ENCODE measurements at places on chromosomes 3 and 15.

DNA sequence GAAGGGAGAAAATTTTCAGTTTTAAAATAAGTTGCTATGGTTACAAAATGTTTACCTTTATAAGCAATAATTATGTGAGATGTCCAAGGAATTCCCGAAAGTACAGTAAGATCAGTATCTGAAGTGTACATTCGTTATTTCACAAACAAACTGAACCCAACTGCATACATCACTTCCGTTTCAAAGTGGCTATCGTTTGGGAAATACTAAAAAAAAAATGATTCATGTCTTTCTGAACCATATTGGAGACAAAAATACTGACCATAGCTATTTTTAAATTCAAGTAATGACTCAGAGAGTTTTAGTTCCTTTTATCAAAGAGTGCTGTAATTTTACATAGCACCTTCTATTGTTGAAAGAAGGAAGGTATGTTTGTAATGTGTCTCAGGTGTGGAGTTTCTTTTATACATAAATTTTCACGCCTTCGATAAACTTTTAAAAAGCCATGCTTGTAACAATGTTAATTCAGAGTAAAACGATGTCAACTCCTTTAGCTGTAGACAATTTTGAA is 8.0 kb upstream of the ANKRD28 start:
- no peak for DNase-seq

GRCh38 chr3:46506526-46506925 is 8.8 kb downstream of the RTP3 start:
- DNase-seq: no peak

DNA sequence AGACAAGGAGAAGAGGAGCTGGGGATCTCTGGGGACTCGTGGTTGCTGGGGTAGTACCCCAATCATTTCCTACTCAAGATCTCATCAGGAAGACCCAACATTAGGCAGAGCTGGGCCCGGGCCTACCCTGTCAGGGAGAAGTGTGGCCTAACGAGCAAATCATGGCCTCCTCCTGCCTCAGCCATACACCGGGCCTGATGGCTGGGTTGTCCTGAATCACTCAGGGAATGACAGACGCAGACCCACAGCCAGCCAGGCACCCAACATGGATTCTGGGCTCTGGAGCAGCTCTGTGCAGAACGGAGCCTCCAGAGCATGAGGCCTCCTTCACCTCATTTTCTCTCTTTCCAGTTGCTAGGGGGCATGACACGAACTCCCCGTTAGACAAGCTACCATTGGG is 19.7 kb downstream of the ITGA11 start:
- DNase-seq: no peak

- no peak for DNase-seq
These were observed 93.2 kb downstream of the CACNA2D3 start for GRCh38 chr3:54215521-54215920.

DNA sequence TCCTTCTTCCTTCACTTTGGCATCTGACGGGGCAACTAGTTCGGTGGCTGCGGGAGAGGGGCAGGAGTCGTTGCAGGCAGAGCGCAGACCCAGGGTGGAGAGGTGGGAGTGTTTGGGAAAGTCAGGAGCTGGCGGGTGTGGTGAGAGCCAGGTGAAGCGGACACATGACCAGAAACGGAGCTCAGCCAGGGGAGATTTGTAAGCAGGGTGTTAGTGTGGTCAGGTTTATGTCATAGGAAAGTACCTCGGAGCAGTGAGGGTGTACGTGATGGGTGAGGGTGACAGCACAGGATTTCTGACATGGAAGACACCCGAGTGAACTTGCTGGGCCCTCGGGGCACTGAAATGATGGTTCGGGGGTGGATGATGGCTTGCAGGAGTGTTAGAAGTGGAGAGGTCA is 247.4 kb upstream of the TPM1 start:
- no peak for DNase-seq

- no peak for DNase-seq
These were observed 55.9 kb downstream of the MRPS25 start for GRCh38 chr3:15009167-15009566.

DNA sequence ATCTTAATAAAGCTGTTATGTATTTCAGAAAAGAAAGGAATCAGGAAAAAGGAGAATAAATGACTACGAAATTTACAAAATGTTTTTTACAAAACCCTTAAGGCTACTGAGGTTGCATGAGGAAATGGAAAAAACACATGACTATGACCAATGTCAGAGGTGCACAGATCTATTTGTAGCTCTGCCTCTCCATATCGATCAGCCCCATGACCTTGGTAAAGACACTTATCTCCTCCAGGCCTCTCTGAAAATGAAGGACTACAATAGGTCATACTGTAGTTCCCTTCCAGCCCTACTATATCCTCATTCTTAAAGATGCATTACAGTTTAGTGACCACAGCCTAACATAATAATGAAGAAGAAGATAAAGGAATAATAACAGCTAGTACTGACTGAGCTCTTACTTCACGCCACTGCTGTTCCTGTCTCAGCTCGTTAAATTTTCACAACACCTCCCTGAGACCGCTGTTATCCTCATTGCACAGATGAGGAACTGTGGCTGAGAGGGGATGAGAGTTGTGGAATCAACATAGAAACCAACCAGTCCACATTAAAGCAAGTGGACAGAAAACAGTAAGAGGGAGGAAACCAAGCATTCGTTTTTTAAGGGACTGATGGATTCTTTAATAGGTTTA is 163.2 kb downstream of the MAGI1 start:
- DNase-seq: no peak

DNA sequence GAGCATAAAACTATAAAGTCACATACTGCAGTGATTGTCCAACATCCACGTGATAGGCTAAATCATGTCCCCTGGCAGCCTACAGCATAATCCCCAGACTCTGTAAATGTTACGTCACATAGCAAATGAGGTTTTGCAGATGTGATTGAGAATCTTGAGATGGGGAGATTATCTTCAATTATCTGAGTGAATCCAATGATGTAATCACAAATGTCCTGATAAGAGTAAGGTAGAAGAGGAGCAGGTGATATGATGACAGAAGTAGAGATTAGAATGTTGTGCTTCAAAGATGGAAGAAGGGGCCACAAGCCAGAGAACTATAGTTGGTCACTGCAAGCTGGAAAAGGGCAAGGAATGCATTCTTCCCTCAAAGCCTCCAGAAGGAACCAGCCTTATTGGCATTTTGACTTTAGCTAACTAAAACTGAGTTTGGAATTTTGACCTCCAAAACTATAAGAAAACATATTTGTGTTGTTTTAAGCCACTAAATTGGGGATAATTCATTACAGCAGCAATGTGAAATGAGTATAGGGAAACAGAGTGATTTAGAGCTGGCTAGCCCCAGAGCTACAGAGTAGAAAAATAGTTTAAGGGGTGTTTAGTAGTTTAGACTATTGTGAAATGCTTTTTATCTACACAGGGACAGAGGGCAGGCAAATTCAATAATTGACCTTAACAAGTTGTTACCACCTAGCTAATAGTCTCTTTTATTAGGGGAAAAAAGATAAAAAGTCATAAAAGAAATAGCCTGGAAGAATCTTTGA is 15.2 kb downstream of the SLC2A2 start:
- no peak for DNase-seq

DNA sequence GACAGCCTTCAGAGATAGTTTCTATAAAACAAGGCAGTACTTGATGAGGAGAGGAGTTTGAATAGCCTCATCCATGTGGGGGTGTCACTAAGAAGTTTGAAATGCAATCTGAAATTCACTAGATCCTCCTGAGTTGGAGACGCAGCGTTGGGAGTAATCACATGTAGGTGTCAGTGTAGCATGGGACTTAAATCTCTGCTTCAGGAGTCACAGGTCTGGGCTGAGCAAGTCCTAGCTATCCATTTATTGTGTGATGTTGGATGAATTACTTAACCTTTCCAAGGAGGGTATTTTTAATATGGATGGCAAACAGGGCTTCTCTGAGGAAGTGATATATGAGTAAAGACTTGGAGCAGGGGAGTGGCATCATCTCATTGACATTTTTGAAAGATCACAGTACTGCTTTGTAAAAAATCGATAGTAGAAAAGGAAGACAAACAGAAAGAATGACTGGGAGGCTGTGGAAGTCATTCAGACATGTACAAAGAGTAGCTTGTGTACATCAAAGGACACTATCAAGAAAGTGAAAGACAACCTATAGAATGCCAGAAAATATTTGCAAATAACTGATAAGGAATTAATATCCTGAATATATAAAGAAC is 17.1 kb downstream of the CP start:
- no peak for DNase-seq

DNA sequence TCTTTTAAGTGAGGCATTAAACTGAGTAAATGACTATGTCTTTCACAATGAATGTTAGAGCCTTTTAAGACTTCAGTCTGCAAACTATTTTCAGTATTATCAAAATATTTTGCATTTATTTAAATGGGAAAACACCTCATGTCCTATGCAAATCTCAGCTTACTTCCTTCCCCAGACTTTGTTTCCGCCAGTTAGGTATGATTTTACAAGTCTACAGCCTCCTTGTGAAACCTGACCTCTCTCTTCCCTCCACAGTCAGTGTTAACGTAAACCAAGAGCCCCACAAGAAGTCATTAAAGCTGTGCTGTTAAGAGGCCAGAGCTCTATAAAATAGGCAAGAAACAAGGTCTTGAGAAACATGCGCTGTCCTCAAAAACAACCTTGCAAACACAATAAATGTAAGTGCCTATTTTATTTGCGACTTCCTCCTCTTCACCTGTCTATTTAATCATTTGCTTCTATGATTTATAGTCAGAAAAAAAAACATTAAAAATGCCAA is 48.3 kb downstream of the PRTG start:
- DNase-seq: no peak

DNA sequence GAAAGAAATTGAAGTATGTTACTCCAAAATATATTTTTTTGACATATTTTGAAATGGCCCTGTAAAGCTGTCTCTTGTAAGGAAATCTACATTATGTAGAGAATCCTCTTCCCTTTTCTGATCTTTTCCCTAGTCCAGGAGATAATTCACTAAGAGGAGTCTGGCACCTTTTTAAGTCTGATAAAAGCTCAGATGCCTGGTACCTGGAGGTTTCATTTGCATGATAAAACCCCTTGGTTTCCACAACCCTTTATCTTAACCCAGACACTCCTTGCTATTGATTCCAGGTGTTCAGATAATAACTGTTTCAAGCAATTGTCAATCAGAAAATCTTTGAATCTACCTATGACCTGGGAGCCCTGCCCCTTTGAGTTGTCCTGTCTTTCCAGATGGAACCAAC is 26.5 kb downstream of the FGF12 start:
- DNase-seq: no peak

DNA sequence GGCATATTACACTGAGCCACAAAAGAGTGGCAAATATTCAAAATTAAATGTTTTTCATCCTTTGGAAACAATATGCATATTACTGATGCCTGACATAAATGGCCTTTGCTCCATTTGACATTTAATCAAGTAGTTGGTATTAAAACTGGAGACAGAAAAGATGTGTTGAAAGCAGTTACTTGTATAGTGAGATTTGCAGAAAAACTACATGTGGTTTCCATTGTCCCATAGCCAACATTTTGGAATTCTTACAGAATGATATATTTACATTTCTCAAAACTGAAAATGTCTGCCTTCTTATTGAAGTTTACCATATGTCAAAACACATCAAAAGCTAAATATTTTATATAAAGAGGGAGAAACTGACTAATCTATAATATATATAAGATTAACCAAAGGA is 21.6 kb downstream of the SHOX2 start:
- no peak for DNase-seq

- DNase-seq: no peak
These were observed 40.8 kb upstream of the SPRED1 start for GRCh38 chr15:38211811-38212210.

GRCh38 chr3:15439476-15439875 is 12.1 kb downstream of the EAF1 start:
- DNase-seq: peak; percentile 55

Measured in mammary epithelial cell (primary cell).